ENCODE measurements at places on chromosomes 13 and 19.

DNA sequence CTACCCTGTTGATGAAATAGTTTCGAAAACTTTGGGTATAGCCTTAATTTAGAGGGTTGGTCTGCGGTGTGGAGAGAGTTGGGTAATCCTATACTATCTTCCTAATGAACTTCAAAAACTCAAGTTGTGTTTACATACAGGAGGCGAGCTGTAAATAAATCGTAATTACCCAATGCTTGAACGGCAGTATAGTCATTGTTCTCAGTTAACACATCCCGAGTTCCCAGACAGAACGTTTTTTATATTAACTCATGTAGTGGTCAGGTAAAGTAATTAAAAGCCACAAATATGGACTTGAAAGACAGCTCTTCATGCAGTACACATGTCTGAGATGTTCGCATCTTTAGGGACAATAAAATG, 1.5 kb downstream of the PDS5B start:
- no peak for DNase-seq

DNA sequence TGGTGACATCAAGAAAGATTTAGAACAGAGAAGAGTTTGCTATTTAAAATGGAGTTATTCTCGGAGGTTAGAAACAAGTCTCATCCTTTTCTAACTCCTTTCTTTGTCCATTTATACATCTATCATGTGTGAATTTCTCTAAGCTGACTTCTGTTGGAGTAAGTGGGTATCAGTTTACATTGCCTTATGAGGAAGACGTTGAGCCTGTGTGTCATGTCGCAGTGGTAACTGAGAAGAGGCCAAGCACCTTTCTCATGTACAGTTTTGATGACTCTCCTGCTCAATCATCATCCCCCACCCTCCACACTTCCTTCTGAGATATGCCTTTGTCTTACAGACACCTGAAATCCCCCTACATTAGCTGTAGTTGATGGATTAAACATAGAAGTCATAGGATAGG, 624.8 kb downstream of the LIG4 start:
- no peak for DNase-seq

- DNase-seq, result no peak
These were observed 5.9 kb downstream of the RAB8A start for GRCh38 chr19:16117594-16118033.

GRCh38 chr19:1860042-1860775, 3.2 kb downstream of the KLF16 start:
- no peak for DNase-seq

DNA sequence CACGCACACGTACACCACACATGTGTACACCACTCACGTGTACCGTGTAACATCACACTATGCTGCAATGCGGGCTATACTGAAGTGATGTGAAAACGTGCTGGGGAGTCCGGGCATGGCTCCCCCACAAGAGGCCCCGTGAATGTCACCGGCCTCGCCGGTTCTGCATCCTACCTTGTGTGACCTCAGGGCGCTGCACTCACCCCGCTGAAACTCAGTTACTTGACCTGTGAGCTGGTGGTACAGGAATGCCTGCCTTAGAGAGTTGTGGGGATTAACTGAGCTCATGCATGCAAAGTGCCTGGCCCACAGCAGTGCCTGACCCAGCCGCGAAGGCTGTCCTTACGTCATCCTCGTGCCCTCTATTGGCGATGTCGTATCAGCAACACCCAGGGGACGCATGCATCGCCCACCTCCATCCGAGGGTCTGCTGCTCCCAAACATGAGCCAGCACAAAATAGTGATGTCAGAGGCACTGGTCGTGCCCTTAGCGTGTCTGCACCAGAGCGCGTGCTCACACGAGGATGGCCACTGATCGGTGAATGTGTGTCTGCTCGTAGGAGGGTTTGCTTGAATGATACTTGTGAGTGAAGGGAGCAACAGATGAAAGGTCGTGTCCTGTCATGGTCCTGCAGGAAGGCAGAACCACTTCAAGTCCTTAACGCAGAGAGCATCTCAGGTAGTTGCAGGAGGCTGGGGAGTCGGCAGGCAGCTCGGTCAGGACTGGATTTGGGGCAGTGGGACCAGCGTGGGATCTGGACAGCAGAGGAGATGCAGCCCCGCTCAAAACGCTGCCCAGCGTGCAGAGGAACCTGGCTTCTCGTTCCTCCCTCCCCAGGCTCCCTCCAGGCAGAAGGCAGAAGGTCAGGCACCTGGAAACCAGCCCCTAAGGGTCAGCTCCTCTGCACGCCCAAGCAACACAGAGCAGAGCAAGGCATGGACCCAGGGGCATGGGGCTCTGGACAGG, 126.2 kb upstream of the SPACA7 start:
- no peak for DNase-seq

- no peak for DNase-seq
These were observed 626.1 kb downstream of the DACH1 start for GRCh38 chr13:71240911-71241310.
